Activated CD8-positive, alpha-beta memory T cell treated with anti-CD3 and anti-CD28 coated beads, Interleukin-2, amount 10 ng/mL, durations not matched to agents 7 days and 5 days (primary cell): ENCODE measurements at places on chromosomes 6 and 20. TPM values are rescaled to one million over a fixed set of nuclear protein-coding genes. Genes with fewer than 3 reads are reported as not detected.

- H3K4me1 ChIP-seq: peaks cover 4% of the 10 kb centered on the region
- H3K4me3 ChIP-seq: no peak overlapping the region
- DNase-seq: no peak
- no peaks in the 10 kb centered on the region for H3K27me3 ChIP-seq
- no peak overlapping the region for H3K27ac ChIP-seq
- H3K36me3 ChIP-seq: peaks cover 29% of the 10 kb centered on the region
Observed at GRCh38 chr6:111011360-111012142, 29.7 kb downstream of the RPF2 start.

DNA sequence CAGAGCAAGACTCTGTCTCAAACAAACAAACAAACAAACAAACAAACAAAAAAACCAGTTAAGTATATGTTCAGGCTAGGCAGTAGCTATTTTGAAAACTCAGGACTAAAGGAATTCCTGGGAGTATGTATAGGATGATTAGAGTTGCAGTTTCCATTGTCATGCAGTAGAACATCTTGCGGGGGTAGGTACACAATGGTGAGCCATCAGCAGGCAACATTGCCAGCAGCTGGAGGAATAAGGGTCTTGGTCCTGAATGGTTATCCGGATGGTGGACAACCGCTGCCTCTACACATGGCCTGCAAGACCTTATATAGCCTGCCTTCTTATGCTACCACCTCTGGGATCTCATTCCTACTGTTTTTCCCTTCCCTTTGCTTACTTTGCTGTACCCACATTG lies 297.5 kb downstream of the SOX4 start:
- no peaks in the 10 kb centered on the region for H3K36me3 ChIP-seq
- DNase-seq: no peak
- H3K27me3 ChIP-seq: no peaks in the 10 kb centered on the region

DNA sequence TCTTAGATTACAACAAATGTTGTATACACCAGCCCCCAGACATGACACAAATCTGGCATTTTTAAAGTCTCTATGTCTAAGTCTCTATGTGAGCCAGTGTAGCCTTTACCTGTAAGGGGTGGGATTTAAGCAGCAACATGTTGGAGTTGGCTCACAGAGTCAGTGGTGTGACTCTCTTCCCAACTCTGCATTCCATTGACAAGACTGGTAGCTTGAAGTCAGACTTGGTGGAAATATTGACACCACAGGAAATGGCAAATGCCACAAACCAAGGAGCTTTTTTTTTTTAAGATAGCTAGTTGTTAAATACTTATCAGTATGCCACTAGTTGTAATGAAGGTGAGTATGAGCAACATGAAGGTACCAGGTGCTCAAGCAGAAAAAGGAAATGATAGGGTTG lies 103.1 kb upstream of the SMLR1 start:
- no peaks in the 10 kb centered on the region for H3K27me3 ChIP-seq
- no peak for DNase-seq
- no peak overlapping the region for H3K27ac ChIP-seq
- H3K36me3 ChIP-seq: peaks cover 12% of the 10 kb centered on the region
- H3K4me1 ChIP-seq: peaks cover 34% of the 10 kb centered on the region

GRCh38 chr6:29496961-29497360 lies 9.2 kb upstream of the MAS1L start:
- DNase-seq: no peak
- peaks cover 42% of the 10 kb centered on the region for H3K27me3 ChIP-seq
- H3K27ac ChIP-seq: no peak overlapping the region
- no peaks in the 10 kb centered on the region for H3K4me1 ChIP-seq
- no peaks in the 10 kb centered on the region for H3K36me3 ChIP-seq

- DNase-seq: no peak
- no peaks in the 10 kb centered on the region for H3K36me3 ChIP-seq
- no peaks in the 10 kb centered on the region for H3K4me1 ChIP-seq
Observed at GRCh38 chr6:161150566-161150965, 123.3 kb downstream of the AGPAT4 start.

DNA sequence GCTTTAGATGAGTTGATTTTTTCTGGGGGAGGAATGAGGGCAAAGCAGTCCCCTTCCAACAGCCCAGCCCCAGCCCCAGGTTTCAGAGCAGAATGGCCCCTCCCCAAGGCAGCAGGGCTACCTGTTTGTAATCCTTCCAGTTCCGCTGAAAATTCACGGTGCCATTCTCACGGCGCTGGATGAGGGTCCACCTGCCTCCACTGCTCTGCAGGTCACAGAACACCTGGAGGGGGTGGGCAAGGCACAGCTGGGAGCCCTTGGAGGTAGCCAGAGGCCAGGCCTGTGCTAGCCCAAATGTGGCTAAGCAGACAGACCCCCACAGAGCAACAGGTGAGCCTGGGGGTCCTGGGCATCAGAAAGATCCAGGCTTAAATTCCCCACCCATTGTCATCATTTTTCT lies 36.5 kb downstream of the ANGPT4 start:
- H3K4me3 ChIP-seq: no peak overlapping the region
- H3K27ac ChIP-seq: no peak overlapping the region
- H3K4me1 ChIP-seq: peaks cover 22% of the 10 kb centered on the region
- H3K27me3 ChIP-seq: peaks cover under 1% of the 10 kb centered on the region
- H3K36me3 ChIP-seq: no peaks in the 10 kb centered on the region
- DNase-seq: no peak

DNA sequence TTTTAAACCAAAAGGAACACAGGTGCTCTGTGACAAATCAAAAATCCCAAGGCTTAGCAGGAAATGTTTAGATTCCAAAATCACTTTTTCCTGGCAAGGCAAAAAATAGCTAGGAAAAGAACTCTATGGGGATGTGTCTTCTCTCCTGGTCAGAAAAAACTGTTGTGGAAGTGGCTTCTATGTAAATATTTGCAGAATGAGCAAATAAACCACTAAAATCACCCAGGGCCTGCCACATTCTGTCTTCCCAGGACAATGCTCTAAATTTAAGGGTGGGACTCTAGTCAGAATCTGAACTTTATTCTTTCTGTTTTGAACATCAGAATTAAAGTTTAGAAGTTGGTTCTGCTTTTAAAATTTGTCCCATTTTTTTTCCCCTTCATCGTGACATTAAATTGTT lies 29.3 kb downstream of the GCM1 start:
- H3K4me1 ChIP-seq: no peaks in the 10 kb centered on the region
- DNase-seq: no peak
- H3K36me3 ChIP-seq: no peaks in the 10 kb centered on the region
- H3K27me3 ChIP-seq: peaks cover 7% of the 10 kb centered on the region

DNA sequence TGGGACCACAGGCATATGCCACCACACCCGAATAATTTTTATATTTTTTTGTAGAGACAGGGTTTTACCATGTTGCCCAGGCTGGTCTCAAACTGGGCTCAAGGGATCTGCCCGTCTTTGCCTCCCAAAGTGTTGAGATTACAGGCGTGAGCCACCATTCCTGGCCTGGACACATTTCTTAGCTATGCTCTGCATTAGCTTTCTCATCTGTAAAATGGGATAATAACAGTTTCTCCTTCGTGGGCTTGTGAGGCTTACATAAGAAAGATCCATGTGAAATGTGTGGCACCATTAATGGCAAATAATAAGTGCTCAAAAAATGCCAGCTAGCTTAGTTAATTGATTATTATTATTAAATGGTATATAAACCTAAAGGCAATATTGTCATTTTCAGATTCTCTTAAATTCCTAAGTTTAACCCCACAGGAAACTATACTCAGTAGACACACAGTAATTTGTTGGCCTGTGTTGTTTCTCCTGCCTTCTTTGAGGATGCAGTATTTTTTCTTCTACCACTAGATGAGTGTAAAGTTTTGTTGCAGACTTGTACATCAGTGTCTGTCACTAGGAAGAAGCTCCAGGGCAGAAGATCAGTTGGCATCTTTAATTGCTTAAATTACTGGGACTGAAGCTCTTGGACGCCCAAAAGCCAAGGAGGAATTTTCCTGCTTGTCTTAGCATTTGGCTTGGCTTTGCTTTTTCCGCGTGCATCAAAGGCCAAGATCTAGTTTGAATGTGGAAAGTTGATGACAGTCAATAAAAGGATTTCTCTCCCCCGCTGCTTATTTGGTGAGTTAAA lies 162.3 kb upstream of the ZNF217 start:
- H3K27ac ChIP-seq: peak overlapping the region; percentile 63
- no peaks in the 10 kb centered on the region for H3K36me3 ChIP-seq
- H3K4me3 ChIP-seq: no peak overlapping the region
- DNase-seq: no peak
- no peaks in the 10 kb centered on the region for H3K27me3 ChIP-seq

- H3K4me3 ChIP-seq: peak overlapping the region; percentile 72
- peak overlapping the region; percentile 60 for H3K27ac ChIP-seq
- peaks cover 24% of the 10 kb centered on the region for H3K4me1 ChIP-seq
Observed at GRCh38 chr6:152636021-152636608, 1.0 kb downstream of the SYNE1 start.

- no peak overlapping the region for H3K4me3 ChIP-seq
- H3K27ac ChIP-seq: no peak overlapping the region
- no peaks in the 10 kb centered on the region for H3K36me3 ChIP-seq
- peaks cover 24% of the 10 kb centered on the region for H3K27me3 ChIP-seq
Observed at GRCh38 chr20:57713505-57713903, 3.7 kb upstream of the PMEPA1 start.

DNA sequence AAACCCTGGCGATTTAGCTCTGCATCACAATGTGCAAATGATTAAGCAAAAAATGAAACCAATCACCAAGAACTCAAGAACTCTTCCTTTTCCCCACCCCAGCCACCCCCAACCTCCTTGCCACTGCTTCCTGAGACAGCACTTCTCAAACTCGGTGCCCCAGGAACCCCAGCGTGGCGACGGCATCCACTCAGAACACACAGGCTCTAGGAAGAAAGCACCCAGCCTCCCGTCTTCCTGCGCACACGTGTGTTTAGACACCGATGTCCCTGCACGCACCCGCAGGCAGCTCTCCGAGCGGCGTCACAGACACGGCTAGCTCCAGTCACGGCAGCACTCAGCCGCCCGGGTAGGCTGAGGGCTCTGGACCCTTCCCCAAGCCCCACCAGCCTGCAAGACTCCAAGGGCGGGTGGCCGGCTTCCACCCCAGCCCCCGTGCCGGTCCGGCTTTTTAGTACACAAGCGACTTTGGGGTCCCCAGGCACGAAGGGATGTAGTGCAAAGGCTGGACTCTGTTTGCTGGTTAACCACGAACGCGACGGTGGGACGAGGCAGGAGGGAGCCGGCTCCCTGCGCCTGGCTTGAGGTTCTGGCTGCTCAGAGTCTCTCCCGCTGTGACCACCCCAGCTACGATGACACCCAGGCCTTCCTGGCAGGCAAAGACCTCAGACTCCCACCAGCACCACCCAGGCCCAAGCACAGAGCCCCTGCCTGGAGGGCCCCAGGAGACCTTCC lies 51.9 kb downstream of the KCNQ2 start:
- no peaks in the 10 kb centered on the region for H3K27me3 ChIP-seq
- no peak overlapping the region for H3K27ac ChIP-seq
- no peaks in the 10 kb centered on the region for H3K4me1 ChIP-seq
- H3K36me3 ChIP-seq: no peaks in the 10 kb centered on the region

DNA sequence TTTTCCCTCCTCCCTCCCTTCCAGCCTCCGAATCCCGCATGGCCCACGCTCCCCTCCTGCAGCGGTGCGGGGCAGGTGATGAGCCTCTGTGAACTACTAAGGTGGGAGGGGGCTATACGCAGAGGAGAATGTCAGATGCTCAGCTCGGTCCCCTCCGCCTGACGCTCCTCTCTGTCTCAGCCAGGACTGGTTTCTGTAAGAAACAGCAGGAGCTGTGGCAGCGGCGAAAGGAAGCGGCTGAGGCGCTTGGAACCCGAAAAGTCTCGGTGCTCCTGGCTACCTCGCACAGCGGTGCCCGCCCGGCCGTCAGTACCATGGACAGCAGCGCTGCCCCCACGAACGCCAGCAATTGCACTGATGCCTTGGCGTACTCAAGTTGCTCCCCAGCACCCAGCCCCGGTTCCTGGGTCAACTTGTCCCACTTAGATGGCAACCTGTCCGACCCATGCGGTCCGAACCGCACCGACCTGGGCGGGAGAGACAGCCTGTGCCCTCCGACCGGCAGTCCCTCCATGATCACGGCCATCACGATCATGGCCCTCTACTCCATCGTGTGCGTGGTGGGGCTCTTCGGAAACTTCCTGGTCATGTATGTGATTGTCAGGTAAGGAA lies at the start of gene OPRM1:
OPRM1 (plus strand) TSS at position 10 of the 612 bp plus-strand sequence; CDS start at position 315, 305 bp downstream.
- no peaks in the 10 kb centered on the region for H3K36me3 ChIP-seq
- no peaks in the 10 kb centered on the region for H3K4me1 ChIP-seq
- no peak within 1 kb of the TSS for H3K27ac ChIP-seq
- peak; percentile 48 for DNase-seq

Gene ECT2L
- not detected for total RNA-seq

Gene LY6G6D
- not detected for total RNA-seq

Gene LRP11
- total RNA-seq: 3.1 TPM

Gene GRM1
- total RNA-seq: not detected

Gene SLC35D3
- total RNA-seq: not detected

Gene PSORS1C2
- not detected for total RNA-seq

Gene PSORS1C1
- not detected for total RNA-seq
